ENCODE measurements at places on chromosomes 2 and 18.

GRCh38 chr2:127984551-127984950 lies 43.3 kb downstream of the SAP130 start:
- no peak for DNase-seq

DNA sequence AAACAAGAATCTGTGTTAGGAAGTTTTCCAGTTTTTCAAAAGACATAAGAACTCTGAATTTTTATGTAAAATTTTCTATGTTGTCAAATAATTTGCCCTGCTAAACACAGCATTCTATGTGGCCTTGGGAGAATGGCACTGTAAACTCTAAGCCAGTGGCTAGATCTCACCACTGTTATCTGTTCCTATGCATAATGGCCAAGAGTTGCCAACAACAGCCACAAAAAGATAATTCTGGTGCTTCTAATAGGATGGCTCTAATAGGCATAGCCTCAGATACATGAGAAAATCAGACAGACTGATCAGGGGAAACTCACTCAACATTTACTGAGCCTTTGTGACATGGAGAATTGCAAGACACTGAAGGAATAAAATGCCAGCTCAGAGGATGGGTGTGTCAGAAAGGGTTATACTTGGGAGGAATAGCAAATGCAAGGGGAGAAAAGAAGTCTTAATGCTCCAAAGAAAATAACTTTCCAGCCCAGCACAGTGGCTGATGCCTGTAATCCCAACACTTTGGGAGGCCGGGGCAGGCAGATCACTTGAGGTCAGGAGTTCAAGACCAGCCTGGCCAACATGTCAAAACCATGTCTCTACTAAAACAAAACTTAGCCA lies 63.7 kb downstream of the COBLL1 start:
- DNase-seq: no peak

DNA sequence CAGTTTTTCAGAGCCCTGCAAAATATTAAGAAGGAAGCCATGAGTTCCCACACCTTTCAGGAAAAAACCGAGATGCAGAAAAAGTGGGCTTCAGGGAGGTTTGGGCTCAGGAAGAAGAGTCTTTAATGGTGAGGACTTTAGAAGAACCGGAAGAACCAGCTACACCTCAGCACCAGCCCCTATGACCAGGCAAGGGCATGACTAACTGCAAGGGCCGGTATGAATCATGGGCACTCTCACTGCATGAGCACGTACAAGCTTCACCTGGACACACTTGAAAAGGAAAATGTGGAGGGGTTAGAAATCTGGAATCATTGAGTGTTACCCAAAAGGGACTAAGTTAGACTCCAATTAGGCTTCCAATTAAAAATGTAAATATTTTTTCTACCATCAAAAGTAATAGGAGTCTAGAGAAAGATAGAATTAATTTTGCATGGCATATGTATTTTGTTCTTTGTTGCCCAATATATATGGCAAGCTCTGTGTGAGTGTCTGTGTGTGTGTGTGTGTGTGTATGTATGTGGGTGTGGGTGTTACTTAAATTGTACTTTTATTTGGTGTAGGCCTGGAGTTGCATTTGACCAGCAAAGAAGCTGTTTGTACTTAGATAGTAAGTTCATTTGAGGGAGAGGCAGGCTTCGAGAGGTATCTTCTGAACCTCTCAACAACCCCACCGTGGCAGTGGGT lies 66.5 kb upstream of the THUMPD2 start:
- DNase-seq: no peak

DNA sequence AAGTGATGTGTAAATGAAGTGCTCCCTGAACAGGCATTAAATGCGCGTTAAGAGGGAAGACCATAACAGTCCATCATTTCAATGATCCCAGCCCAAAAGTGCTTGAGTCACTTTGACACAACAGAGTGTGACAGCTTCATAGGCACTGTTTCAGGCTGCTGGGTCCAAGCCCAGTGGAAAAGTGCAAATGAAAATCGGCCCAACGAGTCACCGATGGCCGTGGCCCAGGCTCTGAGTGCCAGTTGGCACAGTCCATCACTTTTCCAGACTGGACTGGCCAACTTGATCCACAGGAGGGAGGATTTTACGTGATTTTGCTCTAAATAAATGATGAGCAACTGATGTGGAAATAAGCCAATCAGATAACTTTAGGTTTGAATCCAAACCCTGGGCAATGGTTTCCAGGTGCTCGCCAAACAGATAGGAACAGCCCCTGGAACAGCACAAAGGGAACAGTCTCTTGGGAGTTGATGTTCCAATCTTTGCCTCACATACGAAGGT lies 114.0 kb downstream of the SP3 start:
- no peak for DNase-seq
